ENCODE measurements at places on chromosomes 3 and 15.

- DNase-seq = no peak
Observed at GRCh38 chr15:43795997-43796396, 3.9 kb downstream of the SERF2 start.

- no peak for DNase-seq
Observed at GRCh38 chr15:71392861-71393283, 277.6 kb downstream of the THSD4 start.

GRCh38 chr3:194782698-194783404 lies 97.2 kb downstream of the FAM43A start:
- DNase-seq = peak; percentile 15

- no peak for DNase-seq
Observed at GRCh38 chr15:91268510-91268909, 168.5 kb downstream of the SV2B start.

- no peak for DNase-seq
Observed at GRCh38 chr15:26996250-26996649, 25.3 kb downstream of the GABRG3 start.

GRCh38 chr3:69161587-69162307 lies 39.4 kb upstream of the LMOD3 start:
- DNase-seq = peak; percentile 16

DNA sequence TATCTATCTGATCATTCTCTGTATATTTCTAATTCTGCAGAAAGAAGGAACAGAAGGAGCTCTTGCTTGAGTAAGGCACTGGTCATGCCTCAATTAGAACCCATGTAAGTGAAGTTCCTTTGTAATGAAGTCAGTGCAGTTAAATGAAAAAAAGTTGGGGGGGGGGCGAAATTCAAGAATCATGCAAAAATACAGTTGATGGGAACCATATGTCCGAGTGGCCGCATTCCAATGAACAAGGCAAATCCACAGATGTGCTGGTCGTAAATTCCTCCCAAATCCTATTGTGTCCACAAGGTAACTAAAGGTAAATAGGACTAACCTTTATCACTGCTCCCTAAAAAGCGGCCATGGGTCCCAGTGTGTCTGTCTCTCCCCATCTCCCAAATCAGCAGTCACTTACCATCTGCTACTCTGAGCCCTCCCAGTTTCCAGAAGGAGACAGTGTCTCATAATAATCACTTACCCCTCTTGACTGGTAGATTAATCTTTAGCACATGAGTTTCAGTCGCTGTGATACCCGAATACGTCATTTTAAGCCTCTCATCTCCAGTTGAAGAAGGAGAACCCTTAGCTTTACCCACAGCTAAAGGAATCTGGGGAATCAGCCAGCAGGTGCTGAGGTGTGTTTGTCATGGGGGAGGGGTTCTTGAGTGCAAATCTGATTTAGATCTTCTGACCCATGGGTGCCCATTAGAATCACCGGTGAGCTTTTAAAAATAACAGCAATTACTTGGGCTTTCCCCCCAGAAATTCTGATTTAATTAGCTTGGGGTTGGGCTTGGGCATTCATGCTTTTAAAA lies 56.3 kb upstream of the EPHB3 start:
- no peak for DNase-seq

- peak; percentile 31 for DNase-seq
Observed at GRCh38 chr15:59751552-59752413, 62.7 kb upstream of the BNIP2 start.

GRCh38 chr3:81452418-81452817 lies 309.0 kb downstream of the GBE1 start:
- peak; percentile 10 for DNase-seq

DNA sequence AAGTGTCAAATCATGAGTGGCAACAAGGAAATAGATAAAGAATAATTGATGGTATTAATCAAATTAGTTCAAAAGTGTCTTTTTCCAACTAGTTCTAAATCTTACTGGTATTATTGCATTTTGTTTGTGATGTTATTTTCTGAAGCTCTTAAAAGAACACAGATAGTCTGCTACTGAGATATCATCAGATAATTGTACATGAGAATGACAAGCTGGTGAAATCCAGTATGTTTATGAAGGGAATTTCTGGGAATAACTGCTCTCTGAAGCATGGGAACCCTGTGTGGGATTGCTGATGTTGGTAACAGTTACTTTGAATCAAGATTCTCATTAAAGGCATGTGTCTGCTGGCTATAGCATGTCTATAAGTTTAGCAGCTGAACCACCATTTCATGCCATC lies 190.3 kb upstream of the CDIN1 start:
- DNase-seq = no peak

- no peak for DNase-seq
Observed at GRCh38 chr3:134428401-134428800, 54.2 kb upstream of the AMOTL2 start.

DNA sequence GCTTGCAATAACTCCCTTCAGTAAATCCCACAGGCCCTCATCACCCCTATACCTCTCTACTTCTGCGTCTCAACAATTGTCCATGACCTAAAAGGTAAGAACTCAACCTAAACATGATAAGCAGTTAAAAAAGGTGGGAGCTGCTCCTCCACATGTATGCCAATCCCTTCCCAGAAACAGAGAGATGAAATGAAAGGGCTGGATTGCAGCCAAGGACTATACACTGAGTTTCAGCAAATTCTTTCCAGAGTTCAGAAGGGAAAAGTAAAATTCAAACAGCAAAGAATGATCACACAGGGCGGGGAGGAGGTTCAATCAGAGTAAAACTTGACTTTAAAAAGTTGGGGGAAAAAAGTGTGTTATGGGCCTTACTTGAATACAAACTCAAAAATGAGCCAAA lies 27.5 kb downstream of the PLOD2 start:
- DNase-seq = no peak

DNA sequence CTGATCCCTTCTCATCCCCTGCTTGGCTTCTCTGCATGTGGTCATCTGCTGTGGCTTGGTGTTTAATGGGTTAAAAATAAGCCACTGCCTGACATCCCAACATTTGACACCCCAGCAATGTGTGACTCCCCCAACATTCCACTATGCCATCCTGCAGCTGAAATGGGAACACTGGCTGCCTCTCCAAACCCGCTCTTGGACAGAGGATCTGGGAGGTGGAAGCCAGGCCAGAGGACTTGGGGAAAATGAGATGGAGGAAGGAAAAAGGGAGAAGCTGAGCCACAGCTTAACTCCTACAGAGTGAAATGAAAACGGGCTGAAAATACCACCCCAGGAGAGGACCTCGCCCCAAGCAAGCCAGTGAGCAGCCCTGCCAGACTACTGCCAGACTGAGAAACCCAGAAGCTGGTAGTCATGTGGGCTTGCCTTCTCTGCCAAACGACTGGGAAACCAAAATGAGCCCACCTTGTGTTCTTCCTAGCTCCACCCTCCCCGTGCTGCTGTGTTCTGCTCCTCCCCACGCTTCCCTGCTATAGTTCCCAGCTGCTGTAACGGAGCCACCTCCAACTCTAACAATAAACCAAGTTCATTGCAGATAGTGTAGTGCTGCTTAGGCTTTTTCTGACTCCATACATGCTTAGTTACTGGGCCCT lies 13.7 kb downstream of the MAP1A start:
- no peak for DNase-seq

GRCh38 chr15:29337156-29337959 lies 67.7 kb upstream of the NSMCE3 start:
- no peak for DNase-seq

DNA sequence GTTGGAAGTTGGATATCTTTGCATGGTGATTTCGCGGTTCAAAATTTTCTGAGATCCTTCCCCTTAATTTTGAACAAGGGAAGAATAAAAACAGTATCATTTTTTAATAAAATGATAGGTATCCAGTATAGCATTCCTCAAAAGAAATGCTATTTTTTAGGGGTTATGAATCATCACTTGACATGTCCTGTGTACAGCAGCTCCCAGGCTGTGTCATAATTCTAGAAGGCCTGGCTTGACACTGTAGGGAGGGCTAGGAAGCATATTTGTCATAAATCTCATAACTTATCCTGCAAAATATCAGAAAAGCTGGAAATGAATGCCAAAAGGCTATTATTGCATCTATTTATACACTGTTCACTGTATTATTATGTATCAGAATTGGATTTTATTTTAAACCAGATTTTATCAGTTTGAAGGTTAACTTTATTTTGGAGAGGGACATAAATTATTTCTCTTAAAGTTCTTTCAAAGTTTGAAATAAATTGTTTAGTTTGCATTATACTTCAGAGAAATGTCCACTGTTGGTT lies 539.1 kb upstream of the ROBO2 start:
- no peak for DNase-seq

DNA sequence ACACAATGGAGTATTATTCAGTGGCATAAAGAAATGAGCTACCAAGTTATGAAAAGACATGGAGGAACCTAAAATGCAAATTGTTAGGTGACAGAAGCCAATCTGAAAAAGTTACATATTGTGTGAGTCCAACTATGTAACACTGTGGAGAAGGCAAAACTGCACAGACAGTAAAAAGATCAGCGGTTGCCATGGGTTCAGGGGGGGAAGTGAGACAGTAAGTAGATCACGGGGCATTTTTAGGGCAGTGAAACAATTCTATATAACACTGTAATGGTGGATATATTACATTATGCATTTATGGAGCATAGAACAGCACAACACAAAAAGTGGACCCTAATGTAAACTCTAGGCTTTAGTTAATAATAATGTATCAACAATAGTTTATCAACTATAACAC lies 17.6 kb downstream of the CBLB start:
- no peak for DNase-seq

DNA sequence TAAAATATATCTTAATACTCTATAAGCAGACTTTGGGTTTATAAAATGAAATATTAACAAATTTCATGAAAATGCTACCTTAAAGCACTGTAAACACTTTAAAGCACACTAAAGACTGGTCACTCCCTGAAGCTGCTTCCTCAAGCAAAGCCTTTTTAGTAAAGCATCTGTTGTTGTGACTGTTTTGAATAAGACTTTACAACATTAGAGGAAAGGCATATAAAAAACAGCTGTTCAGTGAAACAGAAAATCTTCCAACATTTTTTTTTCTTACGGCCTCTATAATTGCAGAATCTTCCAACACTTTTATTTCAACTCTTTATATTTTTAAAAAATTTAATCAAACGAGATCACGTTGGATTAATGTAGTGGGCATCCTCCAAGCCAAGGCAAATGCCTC lies 48.1 kb downstream of the GRK7 start:
- no peak for DNase-seq

GRCh38 chr3:72287956-72288355 lies 503.0 kb upstream of the PROK2 start:
- DNase-seq = no peak

DNA sequence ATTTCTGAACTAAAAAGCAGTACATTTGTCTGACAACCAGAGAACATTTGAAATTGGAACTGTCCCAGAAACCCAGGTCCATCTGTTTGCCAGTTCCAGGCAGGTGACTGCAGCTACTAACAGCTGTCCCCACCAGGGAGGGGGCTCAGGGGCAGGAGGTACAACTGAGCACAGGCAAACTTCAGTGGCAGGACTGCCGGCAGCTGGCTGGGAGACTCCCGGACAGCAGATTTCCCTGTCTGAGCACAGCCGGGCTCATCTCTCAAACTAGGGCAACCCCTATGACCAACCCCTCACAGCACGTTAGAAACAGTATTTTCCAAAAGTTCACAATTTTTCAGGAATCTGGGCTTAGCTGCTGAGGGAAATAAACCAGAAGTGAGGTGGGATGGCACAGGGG lies 88.8 kb downstream of the MEGF11 start:
- DNase-seq = no peak

DNA sequence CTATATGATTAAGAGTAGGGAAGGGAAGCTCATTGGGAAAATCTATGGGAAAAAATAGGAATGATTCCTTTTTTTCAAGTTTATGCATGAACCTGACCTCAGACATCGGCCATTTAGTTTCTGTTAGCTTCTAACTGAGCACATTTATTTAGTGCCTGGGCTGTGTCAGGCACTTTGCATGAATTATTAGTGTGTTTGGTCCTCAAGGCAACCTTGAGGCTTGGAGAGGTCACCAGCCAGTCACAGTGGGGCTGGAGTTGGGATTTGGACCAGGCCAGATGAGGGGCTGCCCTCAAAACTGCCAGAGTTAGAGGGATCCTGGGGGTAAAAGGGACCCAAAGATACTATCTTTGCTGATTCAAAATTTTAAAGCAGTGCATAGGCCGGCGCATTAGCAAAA lies 8.1 kb downstream of the SIAH2 start:
- DNase-seq = no peak

- no peak for DNase-seq
Observed at GRCh38 chr3:4637265-4637664, 144.1 kb downstream of the ITPR1 start.

GRCh38 chr3:103613397-103614156 lies 1178.8 kb downstream of the ZPLD1 start:
- DNase-seq = no peak

DNA sequence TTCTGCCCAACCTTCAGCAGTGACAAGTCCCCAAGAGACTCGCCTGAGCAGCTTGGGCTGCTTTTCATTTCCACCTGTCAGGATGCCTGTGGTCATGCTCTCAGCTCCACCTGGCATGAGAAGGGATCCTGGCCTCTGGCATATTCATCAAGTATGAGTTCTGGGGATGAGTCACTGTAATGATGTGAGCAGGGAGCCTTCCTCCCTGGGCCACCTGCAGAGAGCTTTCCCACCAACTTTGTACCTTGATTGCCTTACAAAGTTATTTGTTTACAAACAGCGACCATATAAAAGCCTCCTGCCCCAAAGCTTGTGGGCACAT lies 3.5 kb downstream of the MYD88 start:
- no peak for DNase-seq

DNA sequence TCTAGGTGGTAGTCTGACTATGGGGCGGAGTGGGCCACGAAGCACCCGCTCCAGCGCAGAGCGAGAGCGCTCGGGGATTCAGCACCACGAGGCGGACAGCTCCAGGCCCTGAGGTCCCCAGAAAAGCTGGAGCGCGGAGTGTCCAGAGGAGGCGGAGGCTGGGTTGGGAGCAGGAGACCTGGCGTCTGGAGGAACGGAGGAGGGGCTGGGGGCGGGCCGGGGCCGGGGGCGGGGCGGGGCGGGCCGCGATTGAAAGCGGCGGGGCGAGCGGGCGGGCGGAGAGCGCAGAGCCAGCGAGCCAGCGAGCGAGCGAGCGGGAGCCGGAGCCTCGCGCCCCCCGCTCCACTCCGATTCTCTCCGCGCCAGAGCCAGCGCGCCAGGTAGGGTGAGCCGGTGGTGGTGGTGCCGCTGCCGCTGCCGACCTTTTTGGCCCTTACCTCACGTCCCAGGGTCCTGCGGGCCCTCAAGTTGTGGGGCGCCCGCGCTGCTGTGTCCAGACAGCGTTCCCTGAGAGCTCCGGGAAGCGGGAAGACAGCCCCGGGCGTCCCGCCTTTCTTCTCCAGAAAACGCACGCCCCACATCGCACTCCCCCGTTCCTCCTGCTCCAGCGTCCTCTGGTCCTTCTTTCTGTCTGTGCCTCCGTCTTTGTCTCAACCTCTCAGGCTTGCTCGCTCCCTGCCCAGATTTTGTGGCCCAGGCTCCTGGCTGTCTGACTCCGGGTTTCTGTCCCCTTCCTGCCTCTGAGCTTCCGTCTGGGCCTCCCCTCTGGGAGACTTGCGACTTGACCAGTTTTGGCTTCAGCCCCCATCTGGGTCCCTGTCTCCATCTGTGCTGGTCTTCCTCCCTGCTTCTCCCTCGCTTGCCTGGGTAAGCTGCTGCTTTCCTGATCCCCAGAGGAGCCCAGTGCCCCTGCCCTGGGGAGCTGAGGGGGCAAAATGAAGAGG lies at the start of gene GRM2:
GRM2 (plus strand) TSS at position 281 of the 944 bp plus-strand sequence. CDS start 1,916 bp downstream, outside the sequence.
- DNase-seq = peak; percentile 75

- no peak for DNase-seq
Observed at GRCh38 chr3:165954171-165954570, 116.9 kb upstream of the BCHE start.
